Stimulated activated CD8-positive, alpha-beta memory T cell treated with anti-CD3 and anti-CD28 coated beads, Interleukin-2, amount 100 ng/mL, for 48 hours (primary cell): ENCODE measurements at places on chromosomes 7 and 10.

DNA sequence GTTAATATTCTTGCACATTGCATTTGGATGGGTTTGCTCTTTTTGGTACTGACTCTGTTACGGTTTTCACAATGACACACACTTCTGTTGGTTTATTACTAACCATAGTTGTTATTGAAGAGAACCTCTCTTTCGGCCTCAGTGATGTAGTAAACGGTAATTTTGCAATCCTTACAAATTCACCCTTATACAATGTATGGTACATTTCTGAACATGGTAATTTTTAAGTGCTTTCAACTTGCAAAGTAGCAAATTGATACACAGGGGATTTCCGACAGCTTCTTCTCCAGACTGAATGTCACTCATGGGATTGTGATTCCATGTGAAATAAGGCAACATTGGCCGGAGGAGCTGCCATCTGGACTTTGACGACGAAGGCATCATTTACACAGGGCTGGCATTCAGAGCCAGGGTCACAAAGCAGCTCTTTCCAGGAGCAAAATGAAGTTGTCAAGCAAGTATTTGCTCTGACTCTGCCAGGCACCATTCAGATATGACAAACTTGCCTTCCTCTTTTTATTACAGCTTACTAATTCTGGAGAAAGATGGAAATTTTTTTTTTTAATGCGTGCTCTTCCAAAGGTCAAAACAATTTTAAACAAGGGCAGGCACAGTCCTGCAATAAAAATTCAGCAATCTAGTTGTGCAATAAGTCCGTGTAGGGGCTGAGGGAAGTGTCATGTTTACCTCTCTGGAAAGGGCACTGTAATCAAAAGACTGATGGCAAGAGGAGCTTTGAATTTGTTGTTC is 711.5 kb upstream of the C7orf33 start:
- DNase-seq, result no peak

- no peak for DNase-seq
Measured at GRCh38 chr10:74394416-74394969, 243.5 kb downstream of the ADK start.

GRCh38 chr7:112584290-112584689 is 103.5 kb downstream of the LSMEM1 start:
- DNase-seq, result no peak

GRCh38 chr10:3814838-3815220 is 29.8 kb upstream of the KLF6 start:
- no peak for DNase-seq

- DNase-seq, result peak; percentile 17
Measured at GRCh38 chr7:92404170-92404614, 43.1 kb upstream of the GATAD1 start.

DNA sequence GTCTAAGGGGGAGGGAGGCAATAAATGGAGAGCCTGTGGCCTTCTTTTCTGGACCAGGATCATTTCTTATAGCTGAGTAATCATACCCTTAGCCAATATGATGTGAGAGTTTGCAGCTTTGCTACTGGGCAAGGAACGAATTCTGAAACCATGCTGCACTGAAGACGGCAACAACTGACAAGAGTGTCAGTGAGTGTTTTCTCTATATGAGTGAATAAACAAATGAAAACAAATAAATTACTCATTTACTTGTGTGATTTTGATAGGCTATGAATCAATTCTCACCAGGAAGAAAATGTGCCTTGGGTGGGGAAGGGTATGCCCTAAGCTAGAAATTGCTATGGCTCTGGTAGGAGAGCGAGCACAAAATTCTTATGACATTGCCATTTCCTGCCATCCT is 79.4 kb upstream of the LRRN3 start:
- DNase-seq, result no peak

DNA sequence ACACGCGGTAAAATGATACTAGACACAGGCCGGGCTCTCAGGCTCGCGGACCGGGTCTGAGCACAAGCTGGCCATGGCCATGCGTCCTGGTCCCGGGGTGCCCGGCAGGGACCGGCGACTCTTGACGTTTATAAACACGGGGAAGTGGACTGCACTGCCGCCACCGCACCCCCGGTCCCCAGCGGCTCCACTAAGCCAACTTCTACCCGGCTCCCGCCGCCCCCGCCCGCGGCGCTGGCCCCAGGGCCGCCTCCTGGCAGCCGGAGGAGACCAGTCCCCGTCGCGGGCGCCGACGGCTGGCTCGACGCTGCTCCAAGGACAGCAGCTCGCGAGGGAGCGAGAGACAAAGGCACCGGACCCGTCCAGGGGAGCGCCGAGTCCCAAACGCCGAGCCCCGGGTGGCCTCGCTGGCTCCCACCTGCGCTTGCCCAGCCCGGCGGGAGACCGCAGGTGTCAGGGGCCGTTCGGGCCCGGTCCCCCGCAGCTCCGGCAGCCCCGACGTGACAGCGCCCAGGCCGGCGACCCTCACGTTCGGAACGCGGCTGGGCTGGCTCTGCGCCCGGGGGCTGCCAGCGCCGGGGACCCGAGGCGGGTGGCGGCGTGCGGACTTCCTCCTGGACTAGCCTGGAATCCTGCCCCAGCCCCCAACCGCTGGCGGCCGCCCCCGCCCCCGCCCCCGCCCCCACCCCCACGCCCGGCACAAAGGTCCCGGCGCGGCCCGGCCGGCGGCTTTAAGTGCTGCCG is 517 bp downstream of the ITGB1 start:
- DNase-seq, result peak; percentile 20

DNA sequence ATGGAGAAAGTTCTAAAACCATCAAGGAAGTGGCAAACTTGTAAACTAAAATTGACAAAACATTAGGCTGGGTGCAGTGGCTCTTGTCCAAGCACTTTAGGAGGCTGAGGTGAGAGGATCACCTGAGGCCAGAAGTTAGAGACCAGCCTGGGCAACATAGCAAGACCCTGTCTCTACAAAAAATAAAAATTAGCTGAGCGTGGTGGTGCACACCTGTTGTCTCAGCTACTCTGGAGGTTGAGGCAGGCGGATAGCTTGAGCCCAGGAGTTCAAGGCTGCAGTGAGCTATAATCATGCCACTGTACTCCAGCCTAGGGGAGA is 29.4 kb upstream of the HNRNPH3 start:
- no peak for DNase-seq
